ENCODE measurements at places on chromosomes 5 and 9. TPM values are rescaled to one million over a fixed set of nuclear protein-coding genes. Genes with fewer than 3 reads are reported as not detected.

DNA sequence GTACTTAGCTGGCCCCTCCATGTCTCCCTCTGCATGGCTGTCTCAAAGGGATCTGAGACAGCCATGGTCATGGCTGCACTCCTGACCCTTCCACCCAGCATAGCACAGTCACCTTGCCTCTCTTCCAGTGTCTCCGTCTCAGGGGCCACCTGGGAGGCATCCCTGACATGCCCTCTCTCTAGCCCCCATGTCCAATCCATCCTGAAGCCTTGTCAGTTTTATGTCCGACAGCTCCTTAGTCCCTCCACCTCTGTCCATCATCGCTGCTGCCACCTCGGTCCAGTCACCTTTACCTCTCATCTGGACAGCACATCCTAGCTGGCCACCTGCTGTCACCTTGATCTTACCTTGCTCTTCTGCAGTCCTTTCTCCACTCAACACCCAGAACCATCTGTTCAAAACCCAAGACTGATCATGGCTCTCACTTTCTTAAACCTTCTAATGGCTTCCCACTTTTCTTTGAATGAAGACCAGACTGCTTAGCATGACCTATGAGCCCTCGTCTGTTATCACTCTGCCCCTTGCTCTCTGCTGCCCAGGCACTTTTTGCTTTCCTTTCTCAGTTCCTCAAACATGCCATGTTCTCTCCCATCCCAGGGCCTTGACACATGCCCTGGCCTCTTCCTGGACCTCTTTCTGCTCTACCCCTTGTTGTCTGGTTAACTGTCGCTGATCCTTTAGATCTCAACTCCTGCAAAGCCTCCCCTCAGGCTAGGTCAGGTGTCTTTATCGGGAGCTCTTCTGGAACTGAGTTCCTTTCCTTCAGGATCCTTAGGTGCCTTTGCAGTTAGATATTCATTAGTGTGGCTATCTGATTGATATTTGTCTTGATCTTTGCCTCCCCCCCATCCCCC lies 181.8 kb upstream of the PITX1 start:
- H3K27ac ChIP-seq = no peak overlapping the region
- no peaks in the 10 kb centered on the region for H3K36me3 ChIP-seq
- no peak overlapping the region for H3K4me3 ChIP-seq
- H3K27me3 ChIP-seq = no peaks in the 10 kb centered on the region
- peak; percentile 28 for DNase-seq

The ANKRD34B gene
- total RNA-seq = 0.30 TPM

DNA sequence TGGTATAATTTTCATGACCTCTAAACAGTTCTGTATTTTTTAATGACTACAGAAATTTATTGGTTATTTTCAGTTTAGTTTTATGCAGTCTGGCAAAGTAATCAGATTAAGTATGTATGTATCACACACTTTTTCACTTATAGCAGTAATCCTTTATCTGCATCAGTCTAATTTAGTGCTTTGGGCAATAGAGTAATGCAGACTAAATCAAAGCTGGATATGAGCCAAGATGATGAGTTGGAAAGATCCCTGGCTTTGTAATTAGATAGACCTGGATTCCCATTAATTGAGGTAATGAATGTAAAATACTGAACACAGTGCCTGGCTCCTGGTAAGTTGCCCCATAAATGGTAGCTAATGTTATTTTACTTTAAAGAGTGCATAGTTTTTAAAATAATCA lies 215.4 kb upstream of the TLX3 start:
- no peak overlapping the region for H3K27ac ChIP-seq
- no peak for DNase-seq
- H3K36me3 ChIP-seq = no peaks in the 10 kb centered on the region
- H3K27me3 ChIP-seq = no peaks in the 10 kb centered on the region
- H3K4me3 ChIP-seq = no peak overlapping the region
- no peaks in the 10 kb centered on the region for H3K4me1 ChIP-seq

DNA sequence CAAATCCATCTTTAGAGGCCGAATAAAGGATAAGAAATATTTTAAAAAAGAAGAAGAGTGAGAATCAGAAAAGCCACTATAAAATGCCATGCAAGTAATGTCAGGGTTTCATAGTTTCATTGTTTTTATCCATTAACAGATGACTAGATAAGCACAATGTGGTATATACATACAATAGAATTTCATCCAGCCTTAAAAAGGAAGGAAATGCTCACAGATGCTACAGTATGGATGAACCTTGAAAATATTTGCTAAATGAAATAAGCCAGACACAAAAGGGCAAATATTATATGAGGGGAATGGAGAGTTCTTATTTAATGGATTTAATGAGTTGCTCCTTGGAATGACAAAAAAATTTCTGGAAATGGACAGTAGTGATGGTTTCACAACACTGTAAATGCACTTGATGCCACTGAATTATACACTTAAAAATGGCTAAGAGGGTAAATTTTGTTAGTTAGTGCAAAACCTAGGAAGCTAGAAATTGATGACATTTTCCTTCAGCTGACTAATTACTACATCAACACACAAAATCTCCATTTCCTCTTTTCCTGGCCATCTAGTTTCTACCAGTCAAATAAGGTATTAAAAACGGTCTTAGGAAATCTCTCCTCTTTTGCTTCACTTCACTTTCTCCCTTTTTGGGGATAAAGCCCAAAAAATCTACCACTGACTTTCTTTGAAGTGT lies 86.6 kb downstream of the GNA14 start:
- H3K27ac ChIP-seq = no peak overlapping the region
- H3K4me1 ChIP-seq = peaks cover 9% of the 10 kb centered on the region
- H3K27me3 ChIP-seq = no peaks in the 10 kb centered on the region
- H3K4me3 ChIP-seq = no peak overlapping the region

The ADGRD2 gene
- total RNA-seq = not detected

The JADE2 gene
- 79.4 TPM for total RNA-seq

DNA sequence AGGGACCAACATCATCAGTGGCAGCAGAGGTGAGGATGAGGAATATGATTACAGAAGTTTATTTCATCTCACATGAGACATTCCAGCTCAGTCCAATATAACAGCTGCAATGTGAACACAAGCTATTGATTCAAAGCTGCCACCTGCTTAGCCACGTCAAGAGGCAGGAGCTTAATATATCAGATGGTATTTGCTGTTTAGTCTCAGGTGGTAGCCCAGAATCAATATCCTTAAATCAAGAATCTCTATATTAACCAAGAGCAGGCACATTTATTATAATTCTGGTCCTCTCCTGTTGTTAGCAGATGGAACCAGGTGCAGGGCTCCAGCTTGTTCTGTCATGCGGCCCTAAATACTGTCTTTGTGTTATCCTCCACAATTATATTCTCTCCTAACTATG lies 431.6 kb downstream of the ICE1 start:
- H3K36me3 ChIP-seq = no peaks in the 10 kb centered on the region
- H3K27me3 ChIP-seq = no peaks in the 10 kb centered on the region
- no peaks in the 10 kb centered on the region for H3K4me1 ChIP-seq
- no peak for DNase-seq
- no peak overlapping the region for H3K4me3 ChIP-seq

All from lower lobe of right lung (tissue), 2 donors.